ENCODE measurements at places on chromosomes 7 and 10. TPM values are rescaled to one million over a fixed set of nuclear protein-coding genes. Genes with fewer than 3 reads are reported as not detected.

DNA sequence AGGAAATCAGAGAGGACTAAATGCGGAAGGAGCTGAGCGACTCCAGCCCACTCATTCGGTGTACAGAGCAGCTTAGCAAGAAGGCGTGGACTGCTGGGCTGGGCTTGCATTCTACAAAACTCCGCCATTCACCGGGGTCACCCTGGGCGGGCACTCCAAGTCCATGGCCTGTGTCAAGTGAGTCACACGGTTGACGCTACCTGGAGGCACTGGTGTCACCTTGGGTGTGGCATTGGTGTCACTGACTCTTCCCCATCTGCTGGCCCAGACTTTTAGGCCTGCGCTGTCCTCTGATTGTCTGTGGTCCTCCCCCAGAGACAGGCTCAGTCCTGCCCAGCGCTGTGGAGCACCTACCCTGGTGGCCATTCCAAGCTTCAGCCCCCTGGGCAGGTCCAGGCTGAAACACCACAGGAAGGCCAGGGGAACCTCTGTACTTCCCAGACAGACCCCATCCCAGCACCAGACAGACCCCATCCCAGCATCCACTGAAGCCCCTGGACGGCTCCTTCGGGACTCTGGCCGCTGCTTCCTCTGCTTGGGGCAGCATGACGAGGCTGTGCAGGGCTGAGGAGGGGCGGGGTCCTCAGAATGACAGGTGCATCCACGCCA is 30.6 kb upstream of the CNPY1 start:
- H3K27me3 ChIP-seq, result no peaks in the 10 kb centered on the region
- no peaks in the 10 kb centered on the region for H3K36me3 ChIP-seq
- H3K27ac ChIP-seq, result no peak overlapping the region
- H3K4me1 ChIP-seq, result no peaks in the 10 kb centered on the region

DNA sequence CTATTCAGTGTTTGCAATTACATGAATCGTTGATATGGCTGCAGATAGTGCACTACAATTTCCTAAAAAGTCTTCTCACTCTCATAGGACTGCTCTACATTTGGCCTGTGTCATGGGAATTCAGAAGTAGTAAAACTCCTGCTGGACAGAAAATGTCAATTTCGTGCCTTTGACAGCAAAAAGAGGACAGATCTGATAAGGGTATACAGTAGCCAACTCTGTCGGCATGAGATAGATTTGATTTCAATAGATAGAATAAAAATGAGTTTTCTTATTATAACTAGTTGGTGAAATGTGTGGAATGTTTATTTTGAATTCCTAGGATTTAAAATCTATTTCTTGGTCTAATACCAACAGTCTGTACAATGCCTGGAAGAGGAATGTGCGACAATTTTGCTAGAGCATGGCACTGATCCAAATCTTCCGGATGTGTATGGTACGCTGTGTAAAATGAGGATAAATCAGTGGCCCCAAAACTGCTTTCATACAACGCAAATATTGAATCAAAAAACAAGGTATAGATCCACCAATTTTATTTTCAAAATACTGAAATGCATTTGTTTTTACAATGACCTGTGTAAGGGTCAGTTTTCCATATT is 133.5 kb upstream of the CDK13 start:
- DNase-seq, result no peak
- no peak overlapping the region for H3K4me3 ChIP-seq
- no peaks in the 10 kb centered on the region for H3K27me3 ChIP-seq
- no peak overlapping the region for H3K27ac ChIP-seq
- no peaks in the 10 kb centered on the region for H3K36me3 ChIP-seq
- H3K4me1 ChIP-seq, result peaks cover 5% of the 10 kb centered on the region

OR2A5 gene
- not detected for total RNA-seq

DNA sequence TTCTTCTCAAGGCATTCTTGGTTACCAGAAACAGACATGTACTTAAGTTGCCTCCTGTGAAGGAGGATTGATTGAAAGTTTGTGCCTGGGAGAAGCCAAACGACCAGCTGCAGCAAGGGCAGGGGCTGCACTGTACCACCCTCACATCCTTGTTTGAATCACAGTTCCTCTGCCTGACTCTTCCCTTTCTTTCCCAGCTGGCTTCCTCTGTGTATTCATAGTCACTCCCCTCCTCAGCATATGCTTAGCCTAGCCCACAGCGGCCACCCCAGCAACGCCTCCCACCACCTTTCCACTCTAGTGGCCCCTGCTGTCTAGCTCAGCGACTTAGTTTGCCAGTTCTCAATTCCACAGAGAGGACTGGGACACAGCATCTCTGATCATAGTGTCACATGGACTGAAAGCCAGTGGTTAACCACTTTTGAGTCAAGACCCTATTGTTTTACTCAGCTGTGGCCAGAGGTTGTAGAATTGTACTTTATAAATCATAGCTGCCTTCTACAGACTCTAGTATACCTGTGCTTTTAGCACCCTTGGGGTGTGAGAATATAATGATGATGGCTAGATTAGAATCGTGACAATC is 643.0 kb downstream of the SUGCT start:
- H3K27me3 ChIP-seq, result no peaks in the 10 kb centered on the region
- no peak overlapping the region for H3K27ac ChIP-seq
- DNase-seq, result no peak

GRCh38 chr10:71995449-71995848 is 31.3 kb downstream of the CHST3 start:
- H3K36me3 ChIP-seq, result no peaks in the 10 kb centered on the region
- no peak overlapping the region for H3K4me3 ChIP-seq
- peak overlapping the region; percentile 58 for H3K27ac ChIP-seq
- DNase-seq, result no peak

DNA sequence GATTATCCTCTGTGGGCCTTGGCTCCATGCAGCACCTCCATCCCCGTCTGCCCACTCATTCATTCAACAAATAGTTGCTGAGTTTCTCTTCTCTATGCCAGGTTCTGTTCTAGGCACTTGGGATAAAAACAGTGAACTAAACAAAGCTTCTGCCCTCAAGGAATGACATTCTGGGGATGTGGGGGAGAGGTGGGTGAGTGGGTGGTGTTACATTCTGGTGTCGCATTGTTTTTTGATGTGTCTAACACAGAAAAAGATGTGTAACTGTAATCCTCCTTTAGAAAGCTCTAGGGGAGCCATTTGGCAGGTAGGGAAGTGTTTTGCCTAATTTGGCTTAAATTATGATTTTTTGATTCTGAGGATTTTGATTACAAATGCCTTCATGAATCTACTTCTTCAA is 21.4 kb downstream of the AUTS2 start:
- no peak for DNase-seq
- H3K27ac ChIP-seq, result no peak overlapping the region
- no peak overlapping the region for H3K4me3 ChIP-seq
- H3K27me3 ChIP-seq, result no peaks in the 10 kb centered on the region
- no peaks in the 10 kb centered on the region for H3K4me1 ChIP-seq

- H3K27me3 ChIP-seq, result no peaks in the 10 kb centered on the region
- peak overlapping the region; percentile 24 for H3K27ac ChIP-seq
- H3K4me1 ChIP-seq, result peaks cover 34% of the 10 kb centered on the region
- H3K36me3 ChIP-seq, result no peaks in the 10 kb centered on the region
These were observed 52.8 kb downstream of the DLG5 start for GRCh38 chr10:77873536-77874380.

DNA sequence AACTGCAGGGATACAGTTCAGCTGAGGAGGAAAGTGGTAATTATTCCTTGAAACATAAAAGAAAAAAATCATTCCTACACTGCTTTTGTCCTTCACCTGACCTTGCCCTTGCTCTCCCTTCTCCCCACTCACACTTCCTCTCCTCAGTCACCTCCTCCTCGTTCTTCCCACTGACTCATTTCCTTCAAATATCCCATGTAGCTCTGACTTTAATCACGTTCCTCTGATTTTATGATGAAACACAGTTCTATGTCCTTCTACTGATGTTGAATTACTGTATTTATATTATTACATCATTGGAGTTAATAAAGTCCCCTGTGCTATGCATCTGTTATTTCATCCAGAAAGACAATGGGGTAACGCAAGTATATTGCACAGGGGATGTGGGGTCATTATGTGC is 575.6 kb downstream of the POM121L12 start:
- H3K4me3 ChIP-seq, result no peak overlapping the region
- no peak for DNase-seq
- no peak overlapping the region for H3K27ac ChIP-seq
- H3K4me1 ChIP-seq, result no peaks in the 10 kb centered on the region

LRRN3 gene
- 11.0 TPM for total RNA-seq

- no peaks in the 10 kb centered on the region for H3K27me3 ChIP-seq
- no peak overlapping the region for H3K27ac ChIP-seq
- peaks cover 9% of the 10 kb centered on the region for H3K4me1 ChIP-seq
- no peak overlapping the region for H3K4me3 ChIP-seq
- H3K36me3 ChIP-seq, result no peaks in the 10 kb centered on the region
These were observed 29.8 kb downstream of the GSDME start for GRCh38 chr7:24727154-24728120.

DNA sequence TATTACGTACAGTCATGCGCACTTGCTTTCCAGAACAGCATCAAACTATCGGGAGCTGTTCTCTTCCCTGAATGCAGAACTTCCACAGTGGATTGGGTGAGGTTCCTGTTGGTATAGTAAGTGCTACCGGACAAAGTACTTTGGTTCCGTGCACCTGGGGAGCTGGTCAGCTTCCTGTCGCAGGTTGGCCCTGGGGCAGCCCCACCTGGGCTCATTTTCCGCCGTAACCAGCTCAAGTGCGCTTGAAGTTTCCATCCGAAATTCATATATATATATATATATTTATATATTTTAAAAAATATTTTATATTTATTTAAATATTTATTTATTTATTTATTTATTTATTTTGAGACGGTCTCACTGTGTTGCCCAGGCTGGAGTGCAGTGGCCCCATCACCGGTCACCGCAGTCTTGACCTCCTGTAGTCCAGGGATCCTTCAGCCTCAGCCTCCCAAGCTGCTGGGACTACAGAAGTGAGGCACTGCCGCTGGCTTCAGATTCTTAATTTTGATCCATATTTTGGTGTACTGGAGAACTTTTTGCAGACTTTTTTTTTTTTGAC is 6.5 kb downstream of the SCART1 start:
- H3K36me3 ChIP-seq, result no peaks in the 10 kb centered on the region
- H3K27ac ChIP-seq, result no peak overlapping the region
- no peaks in the 10 kb centered on the region for H3K4me1 ChIP-seq
- DNase-seq, result no peak

Data from heart left ventricle (tissue), 16 donors.